Hematopoietic multipotent progenitor cell treated with erythropoietin and hydrocortisone succinate and interleukin-3 and kit ligand, for 15 days (in vitro differentiated cells): ENCODE measurements at places on chromosomes 5 and 9.

DNA sequence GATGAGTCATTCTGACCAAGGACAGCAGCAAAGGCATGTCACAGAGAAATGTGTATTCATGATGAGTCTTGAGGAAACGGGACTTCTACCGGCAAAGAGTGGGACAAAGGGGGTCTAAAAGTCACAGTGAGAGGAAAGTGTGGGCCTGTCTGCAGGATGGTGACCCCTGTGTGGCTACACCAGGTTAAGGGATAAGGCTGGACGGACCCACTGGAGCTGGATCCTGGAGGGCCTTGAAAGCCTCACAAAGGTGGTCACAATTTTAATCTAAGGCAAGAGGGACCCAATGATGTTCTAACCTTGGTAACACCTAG lies 176.5 kb downstream of the CDK5RAP2 start:
- no peak for DNase-seq

DNA sequence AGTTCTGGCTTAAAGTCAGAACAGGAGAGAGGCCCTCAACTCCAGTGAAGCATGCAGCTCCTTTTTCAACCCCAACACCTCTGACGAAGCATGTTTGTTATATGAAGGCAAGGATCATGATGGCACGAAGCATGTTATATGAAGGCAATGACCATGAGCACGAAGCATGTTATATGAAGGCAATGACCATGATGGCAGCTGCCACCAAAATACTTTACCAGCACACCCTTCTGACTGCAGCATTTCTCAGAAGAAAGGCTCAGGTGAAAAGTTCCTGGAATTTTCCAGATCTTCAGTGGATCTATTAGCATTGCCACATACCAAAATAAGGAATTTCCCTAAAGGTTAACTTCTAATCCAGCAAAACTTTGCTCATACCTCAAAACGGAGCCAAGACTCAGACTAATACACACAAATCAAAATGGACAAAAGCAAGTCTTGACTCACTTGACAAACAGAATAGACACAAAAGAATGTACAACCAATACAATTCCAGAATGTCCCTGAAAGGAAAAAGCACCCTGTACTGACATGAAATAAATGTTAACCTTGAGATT lies 217.4 kb downstream of the FANCC start:
- no peak for DNase-seq

- DNase-seq, result no peak
Observed at GRCh38 chr5:76718381-76718832, 2.5 kb downstream of the F2R start.

GRCh38 chr9:122988920-122989621 lies 44.4 kb upstream of the GPR21 start:
- DNase-seq, result no peak

- DNase-seq, result no peak
Observed at GRCh38 chr5:195401-196160, 4.3 kb downstream of the LRRC14B start.
